NCI-H1930 (cell line): ENCODE measurements at places on chromosomes 16 and 17.

- DNase-seq = no peak
These were observed 1.5 kb downstream of the MRPL27 start for GRCh38 chr17:50371526-50371925.

DNA sequence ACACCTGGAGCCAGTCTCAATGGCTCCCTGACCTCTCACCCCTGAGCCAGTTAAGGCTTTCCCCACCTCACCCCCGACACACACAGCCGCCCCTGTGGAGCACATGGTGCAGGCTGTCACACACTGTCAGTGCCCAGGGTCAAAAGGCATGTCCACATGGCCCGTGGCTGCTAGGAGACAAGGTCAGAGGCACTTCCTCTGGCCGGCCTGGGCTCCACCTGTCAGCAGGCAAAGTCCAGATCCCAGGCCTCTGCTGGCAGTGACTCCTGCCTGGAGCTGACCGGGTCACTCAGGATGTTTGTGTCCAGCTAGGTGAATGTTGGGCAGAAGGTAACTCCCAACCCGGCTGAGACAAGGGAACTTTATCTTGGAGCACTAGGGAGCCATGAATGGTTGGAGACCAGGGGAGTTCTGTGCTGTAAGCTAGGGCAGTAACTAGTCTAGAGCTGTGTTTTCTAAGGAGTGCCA, 6.0 kb downstream of the SREBF1 start:
- DNase-seq = no peak

DNA sequence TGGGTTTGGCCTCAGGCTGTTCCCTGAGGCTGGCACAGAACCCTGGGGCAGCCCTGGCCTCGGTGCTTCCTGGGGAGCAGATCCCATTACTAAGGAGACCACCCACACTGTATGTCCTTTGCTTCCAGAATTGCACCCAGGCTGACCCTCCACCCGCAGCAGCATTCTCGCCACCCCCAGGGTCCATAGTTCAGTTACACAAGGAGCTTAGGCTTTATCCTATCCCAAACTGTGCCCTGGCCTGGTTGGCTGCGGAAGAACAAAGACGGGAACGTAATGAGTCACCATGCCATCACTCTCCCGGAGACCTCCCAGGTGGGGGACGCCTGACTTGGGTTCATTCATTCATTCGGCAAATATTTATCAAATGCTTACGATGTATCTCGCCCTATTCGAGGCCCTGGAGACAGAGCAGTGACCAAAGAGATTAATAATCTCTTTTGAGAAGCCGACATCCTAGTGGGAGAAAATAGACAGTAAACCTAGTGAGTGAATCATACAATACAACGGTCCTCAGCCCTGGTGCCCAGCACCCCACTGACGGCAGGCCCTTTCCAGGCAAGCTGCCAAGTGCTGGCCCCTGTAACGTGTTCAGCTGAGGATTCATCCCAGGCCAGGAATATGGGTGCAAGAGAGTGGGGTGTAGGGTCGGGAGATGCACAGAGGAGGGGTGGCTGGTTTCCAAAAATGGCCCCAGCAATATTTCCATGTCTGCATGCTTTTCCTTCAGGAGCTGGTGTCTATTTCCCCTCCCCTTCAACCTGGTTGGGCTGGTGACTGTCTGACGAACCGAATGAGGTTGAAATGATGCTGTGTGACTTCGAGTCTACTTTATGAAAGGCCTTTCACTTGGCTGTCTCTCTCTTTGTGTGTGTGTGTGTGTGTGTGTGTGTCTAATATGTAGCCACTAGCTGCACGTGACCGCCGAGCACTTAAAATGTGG, 134.2 kb downstream of the MGAT5B start:
- no peak for DNase-seq

DNA sequence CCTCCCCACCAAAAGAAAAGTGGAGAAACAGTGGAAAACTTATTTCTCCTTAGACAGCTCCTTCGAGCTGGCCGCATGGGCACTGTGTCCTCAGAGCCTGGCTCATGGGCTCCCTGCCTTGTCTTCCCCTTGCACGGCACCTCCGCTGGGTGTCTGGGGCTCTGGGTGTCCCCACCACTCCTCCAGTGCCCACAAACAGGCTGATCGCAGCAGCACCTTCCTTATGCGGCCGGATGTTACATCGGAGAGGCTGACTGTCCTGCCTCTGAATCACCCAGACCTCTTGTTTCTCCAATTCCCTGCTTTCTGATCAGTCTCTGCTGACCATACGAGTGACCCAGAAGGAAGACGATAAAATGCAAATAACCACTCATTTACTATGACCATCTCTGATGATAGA, 121.7 kb downstream of the SLC39A11 start:
- DNase-seq = no peak

GRCh38 chr17:45663772-45664171, 120.3 kb upstream of the CRHR1 start:
- no peak for DNase-seq

- no peak for DNase-seq
These were observed 9.3 kb upstream of the KREMEN2 start for GRCh38 chr16:2954656-2955381.

- DNase-seq = no peak
These were observed 449 bp downstream of the SMCR8 start for GRCh38 chr17:18315562-18315922.

- DNase-seq = no peak
These were observed 15.5 kb downstream of the HIC1 start for GRCh38 chr17:2070241-2071023.

- no peak for DNase-seq
These were observed 2.4 kb upstream of the CDH16 start for GRCh38 chr16:66920924-66921680.

GRCh38 chr17:68352041-68352440, 60.7 kb downstream of the ARSG start:
- no peak for DNase-seq
